ENCODE measurements at places on chromosomes 13 and 19.

DNA sequence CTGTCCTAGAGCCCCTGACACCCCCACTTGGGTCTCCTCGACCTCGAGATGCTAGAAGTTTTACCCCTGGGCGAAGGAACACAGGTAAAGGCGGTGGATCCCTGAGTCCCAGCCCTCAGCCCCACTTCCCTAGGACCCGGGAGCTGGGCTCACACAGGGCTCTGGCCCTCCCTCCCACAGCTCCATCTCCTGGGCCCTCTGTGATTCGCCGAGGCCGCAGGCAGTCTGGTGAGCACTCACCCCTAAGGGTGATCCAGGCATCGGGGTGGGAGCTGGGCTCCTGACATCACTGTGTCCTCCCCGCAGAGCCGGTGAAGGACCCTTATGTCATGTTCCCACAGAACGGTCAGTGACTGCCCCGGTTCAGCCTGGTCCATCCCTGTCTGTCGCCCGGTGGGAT lies 8.3 kb downstream of the PLEKHG2 start:
- no peak for DNase-seq

- DNase-seq, result peak; percentile 70
Observed at GRCh38 chr13:79988573-79988972, 352.4 kb downstream of the SPRY2 start.

DNA sequence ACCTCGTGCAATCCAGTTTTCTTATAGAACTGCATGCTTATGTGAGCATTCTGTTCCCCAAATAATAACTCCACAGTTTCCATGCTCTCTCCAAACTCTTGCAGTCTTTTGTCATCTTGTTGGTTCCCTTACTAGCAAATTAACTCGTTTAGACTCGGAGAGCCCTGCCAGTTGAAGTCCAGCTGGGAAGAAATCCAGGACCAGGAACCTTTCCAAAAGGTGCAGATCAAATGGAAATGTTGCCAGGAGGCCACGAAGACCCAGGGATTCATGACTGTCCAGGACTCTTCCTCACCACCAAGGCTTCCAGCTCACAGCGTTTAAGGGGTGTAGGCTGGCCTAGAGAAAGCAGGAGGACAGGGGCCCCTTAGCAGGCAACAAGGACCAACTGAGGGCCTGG lies 2.1 kb upstream of the TDRD12 start:
- DNase-seq, result no peak

- DNase-seq, result no peak
Observed at GRCh38 chr13:46289260-46289955, 77.7 kb downstream of the LRRC63 start.

GRCh38 chr13:97849305-97849704 lies 104.2 kb upstream of the IPO5 start:
- peak; percentile 40 for DNase-seq

- DNase-seq, result peak; percentile 95
Observed at GRCh38 chr19:3185461-3186159, at the start of gene NCLN. Gene NCLN, plus strand, starts transcription at chr19:3185930. Its CDS starts 101 bp downstream, at chr19:3186031.

GRCh38 chr19:31436121-31436776 lies 87.0 kb upstream of the TSHZ3 start:
- DNase-seq, result no peak

- no peak for DNase-seq
Observed at GRCh38 chr19:49186108-49186507, 28.5 kb downstream of the TRPM4 start.

DNA sequence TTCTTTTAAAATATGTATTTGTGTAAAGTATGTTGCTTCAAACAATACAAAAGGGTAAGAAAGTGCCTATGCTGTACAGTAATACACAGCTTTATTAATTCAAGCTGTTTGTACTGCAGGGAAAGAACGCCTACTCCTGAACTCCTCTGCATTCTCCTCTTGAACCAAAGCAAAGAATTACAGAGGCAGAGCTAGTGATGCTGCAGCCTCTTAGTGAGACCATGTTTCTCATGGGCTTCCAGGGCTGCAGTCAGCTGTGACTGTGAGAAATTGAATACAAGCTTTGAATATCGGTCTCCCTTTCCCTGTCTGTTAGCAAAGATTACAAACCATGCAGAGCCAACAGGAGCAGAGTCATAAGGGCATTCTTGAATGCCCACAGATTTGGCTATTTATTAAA lies 248.5 kb downstream of the SLITRK1 start:
- DNase-seq, result no peak

DNA sequence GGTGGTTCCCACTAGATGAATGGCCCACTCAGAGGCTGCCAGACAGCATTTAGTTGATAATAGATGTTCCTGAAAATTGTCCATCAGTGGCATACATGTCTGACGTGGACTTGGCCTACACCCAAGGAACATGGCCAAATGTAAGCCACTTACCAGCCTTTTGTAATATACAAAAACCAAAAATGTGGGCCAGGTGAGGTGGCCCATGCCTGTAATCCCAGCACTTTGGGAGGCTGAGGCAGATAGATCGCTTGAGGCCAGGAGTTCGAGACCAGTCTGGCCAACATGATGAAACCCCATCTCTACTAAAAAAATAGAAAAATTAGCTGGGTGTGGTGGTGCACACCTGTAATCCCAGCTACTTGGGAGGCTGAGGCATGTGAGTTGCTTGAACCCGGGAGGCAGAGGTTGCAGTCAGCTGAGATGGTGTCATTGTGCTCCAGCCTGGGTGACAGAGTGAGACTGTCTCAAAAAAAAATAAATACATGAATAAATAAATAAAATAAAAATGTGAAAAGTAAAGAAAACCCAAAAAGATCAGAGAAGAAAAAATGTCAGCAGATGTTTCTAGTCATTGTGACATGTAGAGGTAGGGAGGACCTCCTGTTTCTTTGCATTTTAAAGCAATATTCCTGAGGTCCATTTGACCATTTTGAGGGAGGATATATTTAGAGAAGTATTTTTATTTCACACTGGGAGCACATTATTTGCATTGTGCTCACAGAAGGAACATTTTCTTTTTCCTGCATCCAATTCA lies 7.1 kb upstream of the WTIP start:
- peak; percentile 16 for DNase-seq

DNA sequence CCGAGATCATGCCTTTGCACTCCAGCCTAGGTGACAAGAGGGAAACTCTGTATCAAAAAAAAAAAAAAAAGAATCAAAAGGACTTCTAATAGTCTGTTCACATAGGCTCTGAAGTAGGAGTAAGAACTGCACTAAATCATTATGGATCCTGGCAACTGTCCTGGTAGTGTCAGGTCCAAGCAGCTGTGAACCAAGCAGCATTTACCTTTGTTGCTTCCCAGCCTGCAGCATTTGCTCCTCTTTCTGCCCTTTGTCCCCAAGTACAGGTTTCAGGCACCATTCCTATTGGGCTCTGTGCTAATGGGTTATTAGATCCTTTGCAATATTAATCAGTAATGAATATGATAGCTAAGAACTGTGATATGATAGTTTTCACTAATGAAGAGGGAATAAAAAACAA lies 77.4 kb upstream of the NBEA start:
- no peak for DNase-seq

- DNase-seq, result peak; percentile 98
Observed at GRCh38 chr19:9075064-9075949, 11.6 kb upstream of the OR1M1 start.

DNA sequence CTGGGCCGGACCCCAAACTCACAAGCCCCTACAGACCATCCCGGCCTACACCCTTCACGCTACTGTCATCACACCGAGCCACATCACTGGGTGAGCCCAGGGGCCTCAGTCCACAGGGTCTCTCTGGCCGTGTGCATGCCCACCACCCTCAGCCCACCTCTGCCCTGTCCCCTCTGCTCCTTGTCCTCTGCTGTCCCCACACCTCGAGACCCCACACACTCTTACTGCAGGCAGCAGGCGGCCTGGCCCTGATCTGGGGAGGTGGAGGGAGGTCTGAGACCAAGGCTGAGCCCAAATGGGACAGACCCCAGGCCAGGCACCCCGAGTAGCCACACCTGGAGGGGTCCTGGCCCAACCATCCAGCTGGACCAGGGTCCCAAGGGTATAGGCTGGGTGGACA lies 35.2 kb downstream of the PEPD start:
- DNase-seq, result no peak

DNA sequence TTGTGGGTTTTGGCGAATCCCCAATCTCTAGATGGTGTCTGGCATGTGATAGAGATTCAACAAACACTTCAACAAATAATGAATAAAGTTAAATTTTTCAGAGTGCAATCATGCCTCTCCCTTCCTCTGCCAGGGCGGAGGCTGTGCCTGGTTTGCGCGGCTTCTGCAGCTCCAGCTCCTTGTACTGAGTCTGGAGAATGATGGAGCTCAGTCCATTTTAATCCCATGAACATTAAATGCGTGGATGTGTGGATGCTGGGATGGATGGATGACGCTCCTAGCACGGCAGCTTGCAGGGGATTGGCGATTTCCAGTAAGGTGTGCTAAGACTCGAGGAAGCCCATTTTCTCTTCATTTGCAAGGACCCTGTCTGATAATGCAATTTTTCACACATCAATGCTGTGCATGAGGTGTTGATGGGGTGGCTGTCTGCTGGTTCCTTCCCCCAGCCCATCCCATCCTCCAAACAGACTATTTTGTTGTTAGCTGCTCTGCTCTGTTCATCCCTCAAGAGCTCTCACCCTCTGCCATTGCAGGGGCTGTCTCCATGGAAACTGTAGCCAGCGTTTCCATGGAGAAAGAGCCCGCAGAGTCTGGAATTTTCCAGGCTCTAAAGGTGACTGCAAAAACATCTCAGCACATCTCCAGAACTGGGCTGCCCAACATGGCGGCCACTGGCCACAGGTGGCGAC lies 92.6 kb upstream of the PEG3 start:
- no peak for DNase-seq

GRCh38 chr13:109101550-109102144 lies 472.2 kb downstream of the MYO16 start:
- no peak for DNase-seq

DNA sequence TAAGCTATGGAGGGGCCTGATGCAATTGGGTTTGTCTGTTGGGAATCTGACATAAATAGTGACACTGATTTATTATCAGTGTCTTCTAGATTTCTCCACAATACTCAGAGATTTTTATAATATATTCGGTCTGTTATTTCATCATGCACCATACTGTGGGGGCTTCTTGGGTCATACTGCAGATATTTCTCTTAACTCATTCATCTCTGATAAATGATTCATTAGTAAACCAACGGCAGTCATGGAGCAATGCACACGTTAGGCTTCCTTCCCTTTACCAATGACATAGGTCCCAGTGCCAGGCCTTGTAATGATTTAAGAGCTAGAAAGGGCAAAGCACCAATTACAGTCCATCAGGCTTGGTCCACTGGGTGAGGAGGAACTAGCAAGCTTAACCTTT lies 53.6 kb downstream of the FAM216B start:
- no peak for DNase-seq

- DNase-seq, result no peak
Observed at GRCh38 chr19:1751367-1752008, 1.8 kb upstream of the ONECUT3 start.

GRCh38 chr19:17348700-17349099 lies 11.3 kb downstream of the GTPBP3 start:
- peak; percentile 81 for DNase-seq

DNA sequence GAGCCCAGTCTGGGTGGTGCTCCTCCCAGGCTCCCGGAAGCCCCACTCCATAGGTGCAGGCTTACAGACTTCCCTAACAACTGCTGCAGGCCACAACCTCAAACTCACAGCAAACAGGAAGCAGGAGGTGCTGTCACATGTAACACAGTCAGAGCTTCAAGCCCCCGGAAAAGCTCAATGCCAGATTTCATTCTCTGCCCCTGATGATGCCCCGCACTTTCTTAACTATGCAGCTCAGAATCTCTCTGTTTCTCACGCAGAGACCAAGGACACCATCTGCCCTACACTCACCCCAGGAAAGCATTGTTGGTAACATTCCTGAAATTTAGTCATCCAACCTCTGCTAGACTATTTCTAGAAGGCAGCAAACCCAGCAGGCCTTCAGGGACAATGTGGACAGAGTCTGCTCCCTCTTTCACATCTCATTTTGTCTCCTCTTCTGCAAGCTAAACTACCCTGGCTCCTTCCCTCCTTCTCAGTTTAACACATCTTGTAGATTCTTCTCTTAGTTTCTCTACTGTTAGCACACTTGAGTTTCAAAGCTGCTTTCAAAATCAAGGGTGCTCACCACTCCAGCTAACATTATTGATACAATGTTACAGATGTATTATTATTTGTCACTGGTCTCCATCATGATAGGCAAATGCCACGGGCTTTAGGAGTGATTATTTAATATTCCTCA lies 162.5 kb downstream of the KCTD12 start:
- DNase-seq, result peak; percentile 94

GRCh38 chr19:10815007-10815536 lies 20.9 kb downstream of the TMED1 start:
- DNase-seq, result no peak

DNA sequence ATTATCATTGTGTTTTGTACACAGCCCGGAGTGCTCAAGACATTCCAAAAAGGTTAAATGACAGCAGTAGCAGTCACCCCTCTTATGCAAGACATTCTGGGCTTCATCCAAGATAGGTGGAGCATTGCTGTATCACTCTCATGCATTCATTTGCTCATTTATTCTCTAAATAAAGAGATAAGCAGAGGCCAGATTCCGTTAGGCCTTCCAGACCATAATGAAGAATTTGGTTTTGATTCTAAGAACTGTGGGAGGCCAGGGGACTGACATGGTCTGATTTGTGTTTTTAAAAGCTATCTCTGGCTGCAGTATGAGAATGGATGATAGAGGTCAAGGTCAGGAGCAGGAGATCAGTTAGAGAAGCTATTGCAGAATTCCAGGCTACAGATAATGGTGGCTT lies 145.8 kb downstream of the KCNRG start:
- peak; percentile 69 for DNase-seq
